ENCODE measurements at places on chromosomes 2 and 18. TPM values are rescaled to one million over a fixed set of nuclear protein-coding genes. Genes with fewer than 3 reads are reported as not detected.

The IGFBP2 gene
- total RNA-seq = 143 TPM

The PAX8 gene
- 4.4 TPM for total RNA-seq

The RMDN2 gene
- total RNA-seq = 4.5 TPM

The TSPYL6 gene
- total RNA-seq = not detected

The PSD4 gene
- 12.6 TPM for total RNA-seq

The NEU2 gene
- not detected for total RNA-seq

The IGFBP5 gene
- 3.9 TPM for total RNA-seq

The C1GALT1C1L gene
- 0.20 TPM for total RNA-seq

The LRRC30 gene
- total RNA-seq = not detected

The ALPP gene
- 0.34 TPM for total RNA-seq

All from HCT116 (cell line).